ENCODE measurements at places on chromosomes 7 and 10.

- DNase-seq: no peak
Measured at GRCh38 chr7:53690411-53690810, 655.0 kb downstream of the POM121L12 start.

- no peak for DNase-seq
Measured at GRCh38 chr7:33066771-33067170, 4.2 kb upstream of the NT5C3A start.

DNA sequence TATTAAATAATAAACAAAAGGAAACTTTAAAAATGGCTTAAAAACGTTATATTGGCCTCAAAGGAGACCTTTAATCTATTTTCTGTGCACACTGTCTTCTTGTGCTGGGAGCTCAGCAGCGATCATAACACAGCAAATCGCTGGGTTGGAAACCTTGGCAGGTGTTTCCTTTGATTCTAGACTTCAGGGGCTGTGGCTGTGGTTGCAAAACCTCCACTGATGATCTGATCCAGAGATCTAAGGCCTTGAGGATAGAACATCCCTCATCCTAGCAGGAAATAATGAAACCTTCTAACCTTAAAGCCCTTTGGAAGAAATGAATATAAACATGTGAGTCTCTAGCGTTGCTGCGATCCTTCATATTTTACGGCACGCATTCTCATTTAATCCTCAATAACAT is 29.8 kb downstream of the CDHR3 start:
- DNase-seq: no peak

DNA sequence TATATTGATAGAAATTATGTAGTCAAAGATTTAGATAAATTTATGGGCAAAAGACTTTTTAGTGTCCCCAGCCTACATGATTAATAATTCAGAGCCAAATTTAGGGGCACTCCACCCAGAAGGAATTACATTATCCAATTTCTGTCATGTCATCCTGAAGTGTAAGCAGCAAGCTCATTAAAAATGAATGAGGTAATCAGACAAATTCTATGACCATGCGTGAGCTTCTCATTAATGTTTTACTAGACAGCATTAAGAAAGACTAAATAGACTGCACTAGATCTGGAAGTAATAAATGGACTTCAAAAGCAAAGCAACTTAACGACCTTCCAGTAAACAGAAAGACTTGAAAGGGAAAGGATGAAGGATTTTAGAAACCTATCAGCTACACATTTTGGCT is 22.7 kb upstream of the TRUB1 start:
- DNase-seq: no peak

DNA sequence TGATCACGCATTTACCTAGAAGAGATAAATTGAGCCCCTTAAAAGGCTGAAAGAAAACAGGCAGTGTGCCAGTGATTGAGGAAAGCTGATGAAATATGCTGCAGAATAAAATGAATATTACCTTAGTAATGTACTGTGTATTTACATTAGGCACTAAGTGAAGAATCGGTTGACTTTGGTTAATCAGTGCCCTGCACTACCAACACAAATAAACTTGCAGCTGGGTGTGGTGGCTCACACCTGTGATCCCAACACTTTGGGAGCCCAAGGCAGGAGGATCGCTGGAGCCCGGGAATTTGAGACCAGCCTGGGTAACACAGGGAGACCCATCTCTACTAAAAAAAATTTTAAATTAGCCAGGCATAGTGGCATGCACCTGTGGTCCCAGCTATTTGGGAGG is 148.3 kb upstream of the TCF7L2 start:
- no peak for DNase-seq

- no peak for DNase-seq
Measured at GRCh38 chr10:22325272-22326144, 4.6 kb downstream of the BMI1 start.

DNA sequence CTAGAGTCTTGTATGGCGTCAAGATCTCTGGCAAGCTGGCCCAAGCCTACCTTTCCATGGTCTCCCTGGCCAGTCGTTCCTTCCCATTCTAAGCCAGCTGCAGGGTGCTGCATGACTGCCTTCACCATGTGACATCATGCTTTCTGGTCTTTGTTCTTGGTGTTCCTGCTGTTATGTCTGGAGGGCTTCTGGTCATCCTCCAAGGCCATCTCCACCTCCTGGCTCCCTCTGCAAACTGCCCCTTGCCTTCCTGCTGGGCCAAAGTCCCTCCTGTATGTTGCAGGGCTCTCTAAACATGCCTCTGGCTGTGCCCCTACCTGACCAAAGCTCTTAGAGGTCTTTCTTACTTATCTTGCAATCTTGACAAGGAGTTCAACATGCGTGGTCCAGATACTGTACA is 44.4 kb upstream of the SHH start:
- DNase-seq: no peak
